ENCODE measurements at places on chromosomes 3 and 15.

DNA sequence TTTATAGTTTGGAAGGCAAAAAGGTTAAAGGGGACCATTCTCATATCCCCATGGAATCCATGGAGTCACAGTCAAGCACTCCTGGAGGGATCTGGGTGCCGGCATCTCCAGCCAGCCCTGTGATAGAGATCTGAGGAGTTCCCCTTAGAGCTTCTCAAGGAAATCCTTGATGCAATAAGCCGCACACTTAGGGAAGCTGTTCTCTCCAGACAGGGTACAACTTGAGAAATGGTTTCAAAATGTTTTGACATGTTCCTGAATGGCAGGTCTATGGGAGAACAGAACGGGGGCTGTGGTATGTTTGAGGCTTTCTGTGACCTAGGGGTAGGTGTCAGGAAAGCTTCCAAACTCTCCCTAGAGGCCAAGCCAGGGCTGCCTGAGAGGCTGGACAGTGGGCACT, 292.9 kb downstream of the TLE3 start:
- no peak for DNase-seq

DNA sequence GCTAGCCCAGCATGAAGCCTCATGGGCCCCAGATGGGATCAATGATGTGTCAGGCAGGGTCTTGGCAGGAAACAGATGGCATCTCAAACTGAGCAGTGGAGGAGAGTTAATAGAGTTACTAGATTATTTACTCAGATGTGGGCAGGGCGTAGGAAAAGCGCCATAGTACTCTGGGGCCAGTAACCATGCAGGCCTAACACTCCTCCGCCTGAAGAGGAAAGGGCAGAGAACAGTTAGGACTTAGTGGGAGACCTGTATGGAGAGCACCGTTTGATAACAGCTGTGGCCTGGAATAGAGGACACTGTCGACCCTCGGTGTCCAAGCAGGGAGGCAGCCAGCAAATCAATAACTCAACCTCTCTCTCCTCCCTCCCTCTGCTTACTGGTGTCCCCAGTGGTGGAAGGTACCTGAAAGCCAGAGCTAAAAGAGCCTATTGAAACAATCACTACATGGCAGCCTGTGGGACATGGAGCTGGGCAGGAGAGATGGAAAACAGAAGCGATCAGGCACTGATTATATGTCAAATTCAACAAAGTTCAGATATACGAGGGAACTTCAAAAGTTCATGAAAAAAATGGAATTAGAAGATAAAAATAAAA, 111.4 kb upstream of the CCNL1 start:
- DNase-seq = no peak

DNA sequence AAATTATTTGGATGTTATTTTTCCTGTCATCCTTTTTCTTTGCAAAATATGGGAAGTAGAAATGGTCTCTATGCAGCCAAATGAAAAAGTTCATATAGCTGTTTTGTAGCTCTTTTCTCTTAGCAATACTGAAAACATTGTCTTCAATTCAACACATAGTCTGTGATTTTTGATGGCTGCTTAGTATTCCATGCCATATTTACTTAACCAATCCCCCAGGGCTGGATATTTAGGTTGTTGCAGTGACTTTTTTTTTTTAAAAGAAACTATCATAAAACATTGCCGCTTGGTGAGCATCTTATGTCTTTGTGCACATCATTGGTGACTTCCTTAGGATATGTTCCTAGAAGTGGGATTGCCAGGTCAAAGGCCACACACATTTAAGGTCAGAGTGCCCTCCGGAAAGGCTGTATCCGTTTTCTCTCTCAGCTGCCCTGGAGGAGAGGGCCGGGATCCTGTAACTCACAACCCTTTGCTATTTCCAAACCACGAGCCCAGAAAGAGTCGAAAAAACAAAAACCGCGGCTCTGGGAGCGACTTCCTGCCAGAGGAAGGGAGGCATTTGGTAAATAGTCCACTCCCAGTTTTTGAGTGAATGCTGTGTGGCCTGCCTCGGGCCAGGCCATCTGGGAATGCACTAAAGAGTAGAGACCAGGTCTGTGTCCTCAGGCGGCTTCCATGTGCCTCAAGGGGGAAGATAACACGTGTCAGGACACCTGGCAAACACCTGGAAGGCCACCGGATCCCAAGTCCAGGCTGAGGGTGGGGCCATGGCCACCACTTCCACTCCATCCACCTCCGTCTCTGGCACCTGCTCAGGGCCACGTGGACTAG, 41.9 kb downstream of the SMAD6 start:
- DNase-seq = no peak

- DNase-seq = no peak
Measured at GRCh38 chr15:67922106-67922675, 82.3 kb upstream of the RNU6-1 start.

GRCh38 chr3:136818191-136818768, 646 bp upstream of the SLC35G2 start:
- peak; percentile 97 for DNase-seq

- DNase-seq = no peak
Measured at GRCh38 chr15:99914723-99915122, 181.5 kb upstream of the LYSMD4 start.

GRCh38 chr3:83321457-83321856, 1560.0 kb upstream of the GBE1 start:
- no peak for DNase-seq

Data from SW480 (cell line).